Naive thymus-derived CD4-positive, alpha-beta T cell (primary cell): ENCODE measurements at places on chromosomes 16 and 17. TPM values are rescaled to one million over a fixed set of nuclear protein-coding genes. Genes with fewer than 3 reads are reported as not detected.
A peak's percentile ranks its signal among the peaks of the same experiment; 100 is the strongest.

CACNB1 gene
- 18.5 TPM for total RNA-seq

- no peak for DNase-seq
Measured at GRCh38 chr16:89119661-89120141, 26.0 kb downstream of the ACSF3 start.

HNF1B gene
- not detected for total RNA-seq

DNA sequence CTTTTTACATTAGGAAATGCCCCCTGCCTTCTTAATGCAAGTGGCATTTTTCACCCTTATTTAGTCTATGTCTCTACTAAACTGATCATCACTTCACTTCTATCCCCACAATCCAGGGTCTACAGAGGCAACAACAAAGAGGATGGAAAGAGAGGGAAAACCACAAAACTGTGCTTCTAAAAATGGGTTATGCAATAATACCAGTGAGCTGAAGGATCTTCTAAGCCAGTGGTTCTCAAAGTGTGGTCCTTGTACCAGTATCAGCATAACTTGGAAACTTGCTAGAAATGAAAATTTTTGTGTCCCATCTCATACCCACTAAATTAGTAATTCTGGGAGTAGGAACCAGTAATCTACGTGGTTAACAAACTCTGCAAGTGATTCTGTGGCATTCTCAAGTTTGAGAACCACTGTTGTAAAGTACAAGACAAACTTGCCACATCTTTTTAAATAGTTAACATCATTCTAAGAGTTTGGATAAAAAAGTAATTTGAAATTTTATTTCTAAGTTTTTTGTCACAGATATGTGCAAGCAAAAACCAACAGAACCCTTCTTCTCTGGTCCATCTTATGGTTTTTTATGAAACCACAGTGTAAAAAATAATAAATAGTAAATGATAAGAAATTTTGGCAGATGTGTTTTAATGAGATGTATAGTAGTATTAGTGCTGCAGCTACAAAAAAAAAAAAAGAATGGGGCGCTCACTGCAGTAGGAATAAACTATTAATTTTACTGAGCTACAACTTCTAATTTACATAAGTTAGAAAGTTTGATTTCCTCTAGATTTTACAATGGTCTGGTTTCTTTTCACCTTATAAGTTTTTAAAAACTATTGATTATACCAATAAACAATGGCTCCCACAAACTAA, 16.2 kb downstream of the CDC27 start:
- DNase-seq: no peak

DNA sequence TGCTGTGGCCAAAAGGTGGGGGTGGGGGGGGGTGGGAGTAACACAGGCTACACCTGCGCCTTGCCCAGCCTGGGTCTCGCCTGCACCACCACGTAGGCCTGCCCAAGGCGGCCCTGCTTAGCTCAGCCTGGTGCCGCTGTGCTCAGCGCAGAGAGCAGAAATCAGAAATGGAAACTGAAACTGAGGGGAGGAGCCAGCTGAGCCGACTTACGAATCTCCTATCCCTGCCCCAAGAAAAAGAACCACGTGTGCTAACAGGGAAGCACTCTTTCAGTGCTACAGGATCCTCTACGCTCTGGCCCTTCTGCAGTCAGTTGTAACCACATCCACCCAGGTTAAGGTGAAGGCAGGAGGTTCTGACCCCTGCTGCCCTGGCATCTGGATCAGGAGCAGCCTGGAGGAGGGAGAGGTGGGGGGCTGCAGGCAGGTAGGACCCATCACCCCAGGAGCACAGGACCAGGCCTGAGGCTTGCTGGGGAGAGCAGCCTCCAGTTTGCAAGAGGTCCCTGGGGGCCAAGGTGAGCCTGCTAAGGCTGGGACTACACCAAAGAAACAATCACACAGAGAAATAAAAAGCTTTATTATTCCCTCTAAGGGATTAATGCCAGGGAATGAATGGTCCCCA, at the start of gene DHX58:
DHX58 (minus strand) TSS at position 163 of the 625 bp plus-strand sequence. CDS start 822 bp downstream, outside the sequence.
- DNase-seq: peak; percentile 81

- DNase-seq: no peak
Measured at GRCh38 chr17:78241277-78242023, 10.0 kb downstream of the TMEM235 start.

DNA sequence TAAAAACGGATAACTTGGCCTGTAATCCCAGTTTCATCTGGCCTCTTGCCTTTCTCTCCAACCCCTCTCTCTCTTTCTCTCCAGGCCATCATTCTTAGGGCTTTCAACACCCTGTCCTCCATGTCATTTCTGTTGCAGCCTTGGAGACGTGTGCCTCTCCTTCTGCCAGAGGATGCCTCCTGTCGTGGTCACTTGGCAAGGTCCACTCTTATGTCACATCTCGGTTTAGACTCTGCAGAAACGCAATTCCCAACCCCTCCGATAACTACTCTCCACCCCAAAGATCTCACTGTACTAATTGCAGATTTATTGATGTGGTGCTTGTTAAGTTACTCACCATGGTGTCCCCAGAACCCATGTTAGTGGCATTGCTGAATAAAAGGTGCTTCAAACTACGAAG, 787.3 kb upstream of the RBFOX1 start:
- no peak for DNase-seq

GRB7 gene
- not detected for total RNA-seq

SP6 gene
- not detected in 2 replicates for total RNA-seq

GRCh38 chr17:30838202-30838807, 6.5 kb downstream of the ATAD5 start:
- DNase-seq: no peak

TIMM22 gene
- total RNA-seq: 10.3 and 11.3 TPM in 2 replicates
